ENCODE measurements at places on chromosomes 2 and 18. TPM values are rescaled to one million over a fixed set of nuclear protein-coding genes. Genes with fewer than 3 reads are reported as not detected.

FAM237A gene
- 0.60 TPM for total RNA-seq

VAMP5 gene
- total RNA-seq: 79.1 TPM

TTN gene
- total RNA-seq: 1,828 TPM

SP140 gene
- total RNA-seq: 1.4 TPM

CPO gene
- 0.42 TPM for total RNA-seq

ERBB4 gene
- 38.8 TPM for total RNA-seq

ABHD1 gene
- 1.6 TPM for total RNA-seq

- DNase-seq: no peak
These were observed 10.3 kb upstream of the ALPK2 start for GRCh38 chr18:58639237-58639636.

- no peak for DNase-seq
These were observed 816 bp downstream of the CDH2 start for GRCh38 chr18:28175930-28176697.

GRCh38 chr18:11861583-11862288 lies 10.5 kb downstream of the CHMP1B start:
- DNase-seq: no peak

GRCh38 chr18:70289351-70290312 lies 787 bp downstream of the SOCS6 start:
- peak; percentile 73 for DNase-seq

DNA sequence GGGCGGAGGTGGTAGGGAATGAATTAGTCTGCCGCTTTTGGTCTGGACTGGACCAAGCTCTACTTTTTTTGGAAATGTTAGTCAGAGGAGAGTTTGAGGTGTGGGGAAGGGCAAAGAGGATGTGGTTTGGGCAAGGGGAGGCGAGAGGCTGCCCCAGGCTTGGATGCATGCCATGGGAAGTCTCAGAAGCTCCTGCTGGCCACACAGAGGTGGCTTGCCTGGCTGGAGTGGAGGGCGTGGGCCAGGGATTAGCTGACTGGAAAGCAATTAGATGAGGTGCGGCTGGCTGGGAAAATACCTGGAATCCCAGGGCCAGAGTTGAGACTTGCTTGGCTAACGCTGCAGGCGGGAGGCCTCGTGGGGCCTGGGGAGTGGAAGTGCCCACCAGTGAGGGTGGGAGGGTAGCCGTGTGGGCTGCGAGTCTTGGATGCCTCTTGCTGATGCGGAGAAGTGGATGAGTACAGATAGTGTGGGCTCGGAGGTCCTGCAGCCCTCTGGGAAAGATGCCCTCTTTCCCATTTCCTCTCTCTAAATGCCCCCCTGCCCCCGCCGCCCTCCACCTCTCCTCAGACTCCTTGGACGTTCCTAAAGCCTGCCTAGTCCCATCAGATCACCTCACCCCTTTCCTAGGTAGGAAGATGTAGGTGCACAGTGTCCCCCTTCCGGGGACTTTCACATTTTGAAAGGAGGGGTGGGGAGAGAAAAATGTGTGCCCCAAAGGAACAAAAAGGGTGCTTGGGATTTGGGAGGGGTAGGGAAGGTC lies 117.6 kb downstream of the SMAD7 start:
- peak; percentile 75 for DNase-seq

- no peak for DNase-seq
These were observed 2.4 kb downstream of the MOGAT1 start for GRCh38 chr2:222673883-222674282.

- no peak for DNase-seq
These were observed 96.8 kb downstream of the ADD2 start for GRCh38 chr2:70671092-70671675.

- DNase-seq: no peak
These were observed 23.6 kb downstream of the STAT4 start for GRCh38 chr2:191127235-191127634.

DNA sequence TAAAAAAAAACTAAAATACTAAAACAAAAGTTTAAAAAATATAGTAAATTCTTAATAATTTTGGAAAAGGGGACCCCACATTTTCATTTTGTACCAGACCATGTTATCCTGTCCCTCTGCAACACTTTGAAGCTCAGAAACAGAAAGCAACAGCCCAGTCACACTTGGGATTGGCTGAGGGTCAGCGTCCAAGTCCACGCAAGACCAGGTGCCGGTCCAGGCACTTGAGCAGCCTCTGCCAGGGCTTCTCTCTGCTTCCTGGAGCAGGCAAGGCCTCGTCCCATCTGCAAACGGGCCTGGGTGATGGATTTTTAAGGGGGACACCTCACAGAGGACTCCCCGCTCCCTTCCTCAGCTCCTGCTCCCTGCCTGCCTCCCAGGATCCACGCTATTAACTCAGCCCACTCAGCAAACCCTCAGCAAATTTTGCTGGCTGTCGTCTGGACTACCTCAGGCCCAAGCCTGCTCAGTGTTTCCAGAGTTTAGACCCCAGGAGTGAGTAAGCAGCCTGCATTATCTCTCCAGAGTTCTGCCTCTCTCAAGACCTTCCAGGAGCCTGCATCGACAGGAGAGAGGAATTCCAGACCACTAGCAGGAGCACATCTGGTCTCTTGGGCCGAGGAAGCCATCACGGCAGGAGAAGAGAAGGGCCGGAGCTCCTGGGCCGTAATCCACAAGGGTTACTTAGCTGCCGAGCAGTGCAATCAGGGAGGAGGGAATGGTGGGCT lies 88.7 kb upstream of the STPG4 start:
- DNase-seq: no peak

DNA sequence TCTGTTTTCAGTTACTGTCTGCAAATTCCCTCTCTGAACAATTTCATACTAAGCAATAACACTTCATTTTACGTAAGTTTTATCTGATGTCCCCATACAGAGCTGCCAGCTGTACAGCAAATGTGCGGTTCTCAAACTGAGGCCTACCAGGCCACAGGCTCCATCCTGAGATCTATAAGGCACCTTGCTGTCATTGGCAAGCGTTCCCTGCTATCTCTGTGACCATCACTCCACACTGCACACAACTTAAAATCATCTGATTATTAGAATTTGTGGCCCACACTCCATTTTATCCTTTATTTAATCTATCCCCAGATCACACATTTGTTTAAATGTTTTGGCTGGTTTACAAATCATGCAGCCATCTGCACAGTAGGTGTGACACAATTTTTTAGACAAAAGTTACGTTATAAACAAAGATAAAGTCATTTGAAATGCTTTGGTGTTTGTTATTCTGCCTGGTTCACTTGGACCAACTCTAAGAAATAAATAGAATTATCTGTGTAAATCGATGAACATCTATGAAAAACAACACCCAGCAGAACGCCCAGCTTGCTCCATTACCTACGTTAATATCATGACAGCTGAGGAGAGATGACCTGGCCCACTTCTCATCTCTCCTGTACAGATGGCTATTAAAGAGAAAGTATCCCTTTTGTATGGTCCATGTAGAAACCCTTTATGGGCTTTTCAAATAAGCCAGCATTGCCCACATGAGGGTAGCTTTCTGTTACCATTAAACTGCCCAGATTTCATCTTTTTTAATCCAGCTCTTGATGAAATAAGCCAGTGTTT lies 162.4 kb downstream of the ZNF521 start:
- no peak for DNase-seq

GRCh38 chr2:173860082-173860481 lies 105.1 kb downstream of the SP3 start:
- DNase-seq: no peak

DNA sequence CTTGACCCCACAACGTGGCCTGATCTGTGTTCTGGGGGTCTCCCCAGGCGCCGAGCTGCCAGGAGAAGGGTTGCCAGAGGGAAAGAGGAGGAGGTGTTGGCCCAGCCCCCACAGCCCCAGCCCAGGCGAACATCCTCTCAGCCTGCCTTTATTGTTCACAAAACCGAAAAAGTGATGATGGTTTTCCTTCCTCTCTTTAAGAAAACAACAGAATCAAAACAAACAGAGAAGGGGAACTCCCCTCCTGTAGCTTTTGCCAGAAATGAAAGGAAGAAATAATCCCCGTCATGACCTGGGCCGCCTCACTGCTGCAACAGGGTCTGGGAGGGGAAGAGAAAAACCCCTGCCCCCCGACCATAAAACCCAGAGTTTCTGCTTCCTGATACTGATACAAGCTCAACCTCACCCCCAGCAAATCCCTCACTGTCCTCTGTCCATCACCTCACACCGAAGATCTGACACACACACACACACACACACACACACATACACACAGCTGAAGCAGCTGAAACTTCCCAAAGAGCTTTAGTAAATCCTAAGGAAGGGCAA lies 52.0 kb downstream of the ZFP36L2 start:
- DNase-seq: no peak

DNA sequence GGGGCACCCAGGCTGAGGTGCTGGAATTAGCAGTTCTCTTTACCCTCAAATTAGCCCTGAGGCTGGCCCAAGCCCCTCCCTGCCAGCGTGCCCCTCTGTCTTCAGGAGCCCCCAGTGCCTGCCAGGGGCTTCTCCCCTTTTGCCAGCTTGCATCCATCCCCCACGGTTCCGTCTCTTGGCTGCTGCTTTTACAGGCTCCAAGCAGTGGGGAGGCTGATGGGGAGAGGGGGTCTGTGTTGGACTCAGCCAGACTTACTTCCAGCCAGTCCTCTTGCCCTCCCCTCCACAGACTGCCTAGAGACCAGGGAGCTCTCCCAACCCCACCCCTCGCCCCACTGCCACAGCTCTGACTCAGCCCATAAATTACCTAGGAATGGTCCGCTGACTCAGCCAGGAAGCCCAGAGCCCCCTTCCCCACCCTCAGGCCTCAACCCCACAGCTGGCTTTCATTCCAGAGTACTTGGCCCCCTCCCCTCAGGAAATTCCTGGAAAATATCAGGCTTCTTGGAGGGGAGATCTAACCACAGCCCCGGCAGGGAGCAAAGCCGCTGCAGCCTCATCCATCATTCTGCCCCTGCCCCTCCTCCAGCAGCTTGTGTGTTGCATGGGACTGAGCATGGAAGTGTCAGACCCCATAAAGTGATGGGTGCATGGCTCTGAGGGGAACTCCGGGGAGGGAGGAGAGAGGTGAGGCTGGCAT lies 184.6 kb downstream of the ZFP36L2 start:
- no peak for DNase-seq

GRCh38 chr2:233419602-233420391 lies 65.5 kb downstream of the DGKD start:
- DNase-seq: no peak

GRCh38 chr2:241199897-241200821 lies 11.7 kb downstream of the ANO7 start:
- DNase-seq: peak; percentile 59

- no peak for DNase-seq
These were observed 75.7 kb downstream of the FTCDNL1 start for GRCh38 chr2:199775267-199775666.

- no peak for DNase-seq
These were observed 64.4 kb downstream of the GREB1 start for GRCh38 chr2:11598228-11598731.

DNA sequence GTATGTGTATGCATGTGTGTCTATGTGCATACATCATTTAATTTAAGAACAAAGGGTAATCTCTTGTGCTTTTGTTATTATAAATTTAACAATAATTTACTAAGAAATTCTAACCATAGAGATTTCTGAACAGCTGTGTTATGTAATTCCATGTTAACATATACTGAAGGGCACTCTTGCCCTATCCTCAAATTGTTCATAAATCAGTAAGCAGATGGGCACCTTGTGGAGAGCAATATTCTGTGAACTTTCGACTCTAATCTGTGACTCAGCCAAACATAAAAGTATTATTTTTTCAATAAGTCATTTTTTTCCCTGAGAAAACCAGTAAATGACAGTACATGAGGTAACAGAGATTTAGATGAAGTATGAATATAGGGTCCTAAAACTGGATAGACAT lies 938.3 kb upstream of the CRIM1 start:
- DNase-seq: no peak

DNA sequence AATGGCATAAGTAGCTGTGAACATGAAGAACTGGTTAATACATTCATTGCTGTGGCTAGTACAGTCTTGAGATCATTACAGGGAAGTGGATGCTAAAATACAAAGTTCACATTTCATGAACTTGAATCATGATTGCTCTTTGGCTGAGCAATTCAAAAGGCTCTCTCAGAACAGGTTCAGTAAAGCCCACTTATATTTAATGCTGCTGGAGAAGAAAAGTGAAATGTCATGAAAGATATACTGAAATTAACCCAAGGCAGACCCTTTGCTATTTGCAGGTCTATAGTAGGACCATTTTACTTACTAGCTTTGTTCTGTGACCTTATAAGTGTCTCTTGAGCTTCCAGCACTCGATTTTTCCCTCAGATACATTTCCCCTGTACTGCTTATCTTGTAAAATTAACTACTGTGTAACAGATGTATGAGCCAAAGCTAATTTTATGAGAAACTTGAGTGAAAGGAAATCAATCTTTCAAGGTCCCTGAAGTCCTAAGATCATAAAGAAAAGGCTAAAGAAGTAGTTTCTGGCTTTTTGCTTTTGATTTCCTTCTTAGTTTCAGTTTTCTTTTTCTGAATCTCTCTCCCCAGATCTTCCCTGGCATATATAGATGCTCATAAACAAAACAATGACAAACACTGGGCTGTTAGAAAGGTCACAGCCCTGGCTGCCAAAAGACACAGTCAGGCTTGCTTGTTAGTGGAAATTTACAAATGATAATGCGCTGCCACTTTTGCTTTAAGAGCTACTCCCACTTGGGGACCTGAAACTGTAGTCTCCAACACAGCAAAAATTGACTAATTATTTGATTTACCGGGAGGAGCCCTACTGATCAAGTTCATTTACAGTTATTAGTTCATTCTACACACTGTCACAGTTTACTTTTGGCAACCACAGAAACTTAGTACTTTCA lies 132.7 kb upstream of the XPO1 start:
- peak; percentile 68 for DNase-seq

- DNase-seq: no peak
These were observed 354.2 kb downstream of the FBXO15 start for GRCh38 chr18:73793386-73793785.

DNA sequence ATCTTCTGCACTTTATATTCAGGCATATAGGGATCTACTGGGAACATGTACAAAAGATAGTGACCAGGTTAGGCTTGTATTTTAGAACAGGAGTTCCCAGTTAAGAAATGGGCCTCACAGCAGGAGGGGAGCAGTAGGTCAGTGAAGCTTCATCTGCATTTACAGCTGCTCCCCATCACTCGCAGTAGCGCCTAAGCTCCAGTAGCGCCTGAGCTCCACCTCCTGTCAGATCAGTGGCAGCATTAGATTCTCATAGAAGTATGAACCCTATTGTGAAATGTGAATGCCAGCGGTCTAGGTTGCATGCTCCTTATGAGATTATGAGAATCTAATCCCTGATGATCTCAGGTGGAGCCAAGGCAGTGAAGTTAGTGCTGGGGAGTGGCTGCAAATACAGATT lies 224.4 kb upstream of the CYRIA start:
- DNase-seq: no peak

Data from right cardiac atrium (tissue), 5 donors.